AML-193 (cell line): ENCODE measurements at places on chromosomes 6 and 20.

- DNase-seq, result no peak
Observed at GRCh38 chr6:98835149-98836024, 1.0 kb downstream of the POU3F2 start.

GRCh38 chr6:2940010-2940850 is 31.1 kb downstream of the SERPINB6 start:
- peak; percentile 11 for DNase-seq

- DNase-seq, result no peak
Observed at GRCh38 chr20:10761232-10761631, 87.4 kb upstream of the JAG1 start.

DNA sequence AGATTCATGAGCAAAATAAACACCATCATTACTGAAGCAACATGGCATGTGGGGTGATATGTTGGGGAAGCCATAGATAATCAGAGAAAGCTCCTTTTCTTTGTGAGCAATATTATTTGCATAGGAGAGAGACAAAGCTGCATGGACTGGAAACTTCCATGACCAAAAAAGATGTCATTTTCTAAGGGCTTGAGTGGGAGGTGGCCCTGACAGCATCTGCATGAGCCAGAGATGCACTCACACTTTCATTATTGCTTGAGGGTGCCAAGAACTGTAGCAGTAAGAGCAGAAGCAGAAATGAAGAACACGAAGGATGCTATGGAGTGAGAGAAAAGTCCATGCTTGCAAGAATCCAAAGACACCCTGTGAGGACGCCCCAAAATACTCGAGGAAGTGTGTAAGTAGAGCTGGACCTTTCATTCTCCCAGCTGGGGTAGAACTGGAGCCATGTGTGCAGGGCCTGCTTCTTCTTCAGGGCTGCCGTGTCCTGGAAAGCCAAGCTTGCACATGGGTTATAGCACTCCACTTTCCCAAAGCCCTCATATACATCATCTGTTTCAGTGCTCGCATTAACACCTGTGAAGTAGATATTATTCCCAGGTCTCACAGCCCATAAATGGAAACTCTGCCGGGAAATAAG is 851.2 kb downstream of the DHX35 start:
- no peak for DNase-seq

DNA sequence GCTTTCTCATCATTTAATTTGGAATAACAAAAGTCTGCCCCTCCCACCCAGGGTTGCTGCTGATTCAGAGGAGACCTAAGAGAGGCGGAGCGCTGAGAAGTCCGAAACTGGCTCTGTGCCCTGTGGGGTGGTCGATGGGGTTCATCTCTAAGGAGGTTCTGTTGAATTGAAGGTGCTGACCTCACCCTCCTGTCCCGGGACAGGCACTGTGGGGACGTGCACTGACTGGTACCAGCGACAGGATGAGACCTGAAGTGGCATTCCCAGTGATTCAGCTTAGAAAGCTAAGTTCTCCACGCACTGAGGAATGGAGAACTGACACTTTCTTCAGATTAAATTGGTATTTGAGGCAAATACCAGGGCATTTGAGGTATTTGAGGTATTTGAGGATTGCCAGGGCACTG is 1.3 kb downstream of the GUCA1B start:
- no peak for DNase-seq

DNA sequence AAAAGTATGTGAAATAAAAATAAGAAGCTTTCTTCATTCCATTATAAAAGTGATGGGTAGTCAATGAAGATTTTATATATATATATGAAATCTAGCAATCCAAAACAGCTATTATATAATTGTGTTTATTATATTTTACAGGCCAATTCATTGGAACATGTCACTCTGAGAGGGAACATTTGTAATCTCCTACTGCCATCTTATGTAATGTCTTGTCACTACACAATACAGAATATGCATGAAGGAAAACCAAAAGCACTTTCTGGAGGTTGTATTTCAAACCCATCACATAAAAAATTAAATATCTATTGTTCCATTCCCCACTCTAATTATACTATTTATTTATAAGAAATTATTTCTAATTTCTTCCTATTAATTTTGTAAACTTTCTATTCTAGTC is 31.5 kb upstream of the IRAK1BP1 start:
- DNase-seq, result peak; percentile 9

DNA sequence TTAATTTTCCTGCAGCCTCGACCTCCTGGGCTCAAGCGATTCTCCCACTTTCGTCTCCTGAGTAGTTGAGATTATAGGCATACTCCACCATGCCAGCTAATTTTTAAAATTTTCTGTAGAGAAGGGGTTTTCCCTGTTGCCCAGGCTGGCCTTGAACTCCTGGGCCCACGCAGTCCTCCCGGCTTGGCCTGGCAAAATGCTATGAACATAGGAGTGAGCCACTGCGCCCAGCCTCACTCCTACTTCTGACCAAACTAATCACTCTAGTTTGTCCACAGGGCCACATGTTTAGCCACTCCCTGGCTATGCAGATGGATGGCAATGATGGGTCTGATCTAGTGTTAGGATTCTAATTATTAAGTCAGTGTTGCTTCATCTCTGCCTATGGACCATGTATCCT is 31.9 kb upstream of the RPN2 start:
- DNase-seq, result no peak

GRCh38 chr20:5528719-5529256 is 212.0 kb upstream of the PROKR2 start:
- DNase-seq, result peak; percentile 85
